ENCODE measurements at places on chromosomes 11 and 22.

DNA sequence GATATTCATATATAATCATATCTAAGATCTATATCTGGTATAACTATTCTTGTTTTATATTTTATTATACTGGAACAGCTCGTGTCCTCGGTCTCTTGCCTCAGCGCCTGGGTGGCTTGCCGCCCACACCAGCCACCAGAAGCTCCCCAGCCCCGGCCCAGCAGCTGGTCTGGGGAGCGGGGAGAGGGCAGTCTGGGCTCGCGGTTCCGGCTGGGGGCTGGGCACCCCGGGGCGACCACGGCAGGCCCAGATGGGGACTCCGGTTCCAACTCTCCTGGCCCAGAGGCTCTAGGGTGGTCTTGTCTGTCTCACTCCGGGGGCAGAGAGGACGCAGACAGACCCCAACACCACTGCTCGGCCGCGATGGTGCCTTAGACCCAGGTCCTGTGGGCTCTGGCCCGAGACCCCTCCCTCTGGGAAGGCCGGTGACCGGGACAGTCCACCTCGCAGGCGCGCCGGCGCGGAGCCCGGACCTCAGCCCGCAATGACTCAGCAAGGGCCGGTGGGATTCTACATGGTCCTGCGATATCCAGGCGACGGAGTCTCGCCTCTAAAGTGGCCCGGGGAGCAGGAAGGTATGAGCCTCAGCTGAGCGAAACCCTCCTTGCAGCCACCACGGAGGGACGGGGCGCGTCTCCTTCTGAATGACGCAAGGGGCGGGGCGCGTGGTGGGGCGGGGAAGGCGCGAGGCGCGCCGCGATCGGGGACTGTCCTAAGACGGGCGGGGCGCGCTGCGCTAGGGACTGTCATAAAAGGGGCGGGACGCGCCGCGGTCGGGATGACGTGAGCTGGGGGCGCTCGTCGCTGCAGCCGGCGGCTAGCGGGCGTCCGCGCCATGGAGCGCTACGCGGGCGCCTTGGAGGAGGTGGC is at the start of gene DGCR6:
Gene DGCR6 (plus strand): TSS at position 781 of the 870 bp plus-strand sequence. CDS start 55 bp downstream, at position 836.
- no peak for DNase-seq

- DNase-seq = no peak
These were observed 93.9 kb downstream of the DSCAML1 start for GRCh38 chr11:117702946-117703598.

DNA sequence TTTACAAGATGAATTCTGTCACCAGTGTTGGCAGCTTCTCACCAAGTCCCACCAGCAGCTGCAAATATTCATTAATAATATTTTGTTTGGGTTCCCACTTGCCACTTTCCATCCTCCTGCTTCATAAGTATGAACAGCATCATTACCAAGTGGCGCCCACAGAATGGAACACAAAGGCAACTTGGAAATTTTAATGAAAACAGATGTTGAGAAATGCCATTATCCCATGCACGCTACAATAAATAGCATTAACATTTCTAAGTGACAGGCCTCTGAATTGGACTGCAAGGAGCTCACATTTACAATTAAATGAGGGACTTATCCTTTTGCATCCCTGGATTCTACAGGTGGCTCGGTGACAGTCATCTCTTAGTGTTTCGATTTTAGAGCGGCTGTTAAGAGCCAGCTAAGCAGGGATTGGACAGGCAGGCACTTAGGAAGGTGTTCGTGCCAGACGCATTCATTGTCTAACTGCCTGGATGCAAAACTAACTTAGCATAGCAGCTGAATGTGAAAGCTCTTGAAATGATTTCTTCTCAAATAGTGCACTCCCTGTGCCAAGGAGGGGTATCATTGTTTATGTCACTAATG is 170.3 kb downstream of the KIRREL3 start:
- DNase-seq = no peak

GRCh38 chr22:33864723-33865130 is 55.5 kb downstream of the LARGE1 start:
- DNase-seq = no peak

- no peak for DNase-seq
These were observed 5.7 kb downstream of the AMPD3 start for GRCh38 chr11:10460611-10461275.

DNA sequence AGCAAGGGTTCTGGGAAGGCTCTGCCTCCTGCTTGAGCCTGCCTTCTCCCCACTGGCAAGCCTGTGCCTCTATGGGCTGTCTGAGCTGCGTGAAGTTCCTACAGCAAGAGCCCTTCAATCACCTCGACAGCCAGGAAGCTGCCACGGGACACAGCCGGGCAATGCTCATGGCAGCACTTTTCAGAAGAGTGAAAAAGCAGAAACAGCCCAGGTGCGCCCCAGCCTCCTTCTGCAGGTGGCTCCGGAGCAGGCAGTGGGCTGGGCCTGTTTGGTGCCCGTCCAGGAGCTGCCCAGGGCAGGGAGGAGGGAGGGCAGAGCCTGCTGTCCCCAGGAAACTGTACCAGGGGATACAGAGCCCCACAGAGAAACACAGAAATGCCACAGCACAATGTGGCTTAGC is 24.6 kb upstream of the COMT start:
- DNase-seq = no peak

DNA sequence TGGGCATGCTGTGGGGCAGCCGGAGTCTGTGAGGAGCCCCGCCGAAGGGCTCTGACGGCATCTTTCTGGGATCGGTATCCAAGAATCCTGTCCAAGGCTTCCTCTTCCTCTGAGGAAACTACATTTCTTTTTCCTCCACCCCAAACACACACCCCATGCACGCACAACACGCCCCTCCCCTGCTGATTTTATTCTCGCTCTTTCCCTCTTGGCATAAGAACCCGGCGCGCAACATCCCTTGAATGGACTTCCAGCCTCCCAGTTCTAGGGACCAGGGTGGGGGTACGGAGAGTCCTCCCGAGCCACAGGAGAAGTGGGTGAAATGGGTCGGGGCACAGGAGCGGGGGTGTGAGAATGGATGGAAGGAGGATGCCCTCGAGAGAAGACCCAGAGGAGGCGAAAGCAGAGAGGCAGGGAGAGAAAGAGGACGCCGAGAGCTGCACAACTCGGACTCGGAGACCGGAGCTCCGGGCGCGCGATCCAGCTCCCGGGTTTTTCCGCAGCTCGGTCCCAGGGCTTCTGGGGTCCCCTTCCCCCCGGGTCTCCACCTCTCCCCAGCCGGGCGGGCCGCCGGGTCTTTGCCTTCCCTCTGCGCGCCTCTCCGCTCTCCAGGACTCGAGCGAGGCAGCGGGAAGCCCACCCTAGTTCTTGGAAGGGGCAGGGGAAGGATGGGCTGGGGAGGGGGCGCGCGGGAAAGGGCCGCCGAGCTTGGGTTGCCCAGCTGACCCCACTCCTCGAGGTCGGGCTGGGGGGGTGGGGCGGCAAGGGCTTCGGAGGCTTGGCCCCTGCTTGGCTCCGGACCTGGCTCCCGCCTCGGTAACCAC is 1.5 kb upstream of the LARGE1 start:
- DNase-seq = no peak

DNA sequence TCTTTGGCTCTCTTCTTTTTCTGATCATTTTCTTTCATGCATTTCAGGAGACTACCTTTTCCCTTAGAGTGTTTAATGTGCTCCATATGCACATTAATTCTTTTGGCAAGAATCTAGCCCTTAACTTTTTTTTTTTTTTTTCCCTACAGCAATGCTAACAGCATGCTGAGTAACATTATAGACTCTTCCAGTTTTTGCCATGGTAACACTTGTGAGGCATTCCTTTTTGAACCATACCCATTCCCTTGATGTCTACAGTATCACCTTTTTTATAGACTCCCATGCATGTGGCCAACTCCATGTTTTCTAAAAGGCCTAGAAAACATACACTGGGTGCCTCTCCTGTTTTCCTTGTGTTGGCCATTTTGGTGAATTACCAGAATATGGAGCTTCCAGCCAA is 2.9 kb upstream of the MRPL17 start:
- DNase-seq = no peak

GRCh38 chr22:47337161-47337621 is 574.7 kb downstream of the TBC1D22A start:
- DNase-seq = no peak

DNA sequence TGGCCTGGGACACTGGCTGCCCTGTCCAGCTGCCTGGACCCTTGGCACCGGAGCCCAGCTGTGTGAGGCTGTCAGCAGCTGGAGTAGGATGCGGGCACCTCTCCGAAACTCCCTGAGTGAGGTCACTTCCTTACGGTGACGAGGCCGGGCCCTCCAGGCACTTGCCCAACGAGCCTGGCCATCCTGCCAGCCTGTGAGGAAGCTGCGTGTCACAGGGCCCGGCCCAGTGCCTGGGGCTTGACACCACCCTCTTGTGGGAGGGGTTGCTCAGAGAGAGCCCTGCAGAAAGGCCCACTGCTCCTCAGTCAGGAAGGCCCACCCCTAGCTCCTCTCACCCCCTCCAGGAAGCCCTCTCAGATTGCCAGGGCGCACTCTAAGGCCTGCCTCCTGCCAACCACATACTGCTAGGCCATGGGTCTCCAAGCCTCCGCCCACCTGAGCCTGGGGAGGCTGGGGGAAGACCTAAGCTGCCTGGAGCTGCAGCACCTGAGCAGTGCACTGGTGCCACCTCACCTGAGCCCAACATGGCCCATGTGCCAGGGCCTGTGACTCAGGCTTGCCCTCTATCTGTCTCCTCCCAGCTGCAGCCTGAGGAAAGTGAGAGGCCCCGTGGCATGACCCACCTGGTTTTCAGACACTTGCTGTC is 4.3 kb upstream of the PHLDA2 start:
- DNase-seq = no peak

GRCh38 chr11:2186669-2187279 is 15.2 kb upstream of the TH start:
- DNase-seq = no peak

GRCh38 chr11:1916986-1917522 is 2.4 kb upstream of the TNNT3 start:
- DNase-seq = no peak

- DNase-seq = no peak
These were observed 8.4 kb downstream of the FAM83F start for GRCh38 chr22:40002935-40003715.

DNA sequence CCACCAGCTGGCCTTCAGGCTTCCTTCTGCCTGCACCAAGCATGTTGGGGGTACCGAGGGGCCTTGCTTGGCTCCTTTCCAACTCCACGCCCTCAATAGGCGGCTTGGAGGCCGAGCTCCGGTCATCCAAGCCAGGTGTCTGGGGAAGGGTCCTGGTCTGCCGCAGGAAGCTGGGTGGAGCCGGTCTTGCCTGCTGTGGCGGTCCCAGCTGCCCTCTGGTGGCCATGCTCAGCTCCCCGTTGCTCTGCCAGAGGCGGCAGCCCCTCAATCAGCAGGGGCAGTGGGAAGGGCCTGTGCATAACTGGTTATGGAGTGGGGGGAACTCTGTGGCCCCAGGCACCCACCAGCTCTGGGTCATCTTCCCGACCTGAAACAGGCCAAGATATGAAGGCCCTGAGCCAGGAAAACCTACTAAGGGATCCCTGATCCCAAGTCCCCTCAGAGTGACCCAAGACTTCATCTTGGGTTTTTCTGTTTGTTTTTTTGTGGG is 3.2 kb downstream of the ARVCF start:
- DNase-seq = no peak

- DNase-seq = no peak
These were observed 6.5 kb upstream of the SPON1 start for GRCh38 chr11:13955971-13956421.

DNA sequence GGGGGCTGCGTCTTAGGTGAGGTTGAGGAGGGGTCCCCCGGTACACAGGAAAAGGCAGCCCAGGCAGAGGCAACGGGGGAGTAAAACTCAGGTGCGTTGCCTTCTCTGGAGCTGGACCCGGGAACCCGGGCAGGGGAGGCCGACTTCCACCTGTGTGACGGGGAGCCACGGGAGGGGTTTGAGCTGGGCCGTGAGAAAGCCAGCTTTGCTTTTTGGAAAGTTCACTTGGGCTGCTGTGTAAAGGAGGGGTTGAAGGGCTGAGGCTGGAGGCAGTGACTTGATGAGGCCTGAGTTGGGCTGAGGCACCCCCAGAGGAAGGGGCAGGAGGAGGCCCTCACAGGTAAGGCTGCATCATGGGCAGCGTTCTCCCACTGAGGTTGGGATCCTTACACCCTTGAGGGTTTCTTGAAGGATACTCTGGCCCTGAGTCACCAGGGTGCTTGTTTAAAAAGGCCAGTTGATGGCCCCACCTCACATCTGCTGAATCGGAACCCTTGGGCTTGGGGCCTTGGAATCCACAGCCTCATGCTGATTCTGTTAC is 47.2 kb downstream of the CHRDL2 start:
- DNase-seq = no peak

DNA sequence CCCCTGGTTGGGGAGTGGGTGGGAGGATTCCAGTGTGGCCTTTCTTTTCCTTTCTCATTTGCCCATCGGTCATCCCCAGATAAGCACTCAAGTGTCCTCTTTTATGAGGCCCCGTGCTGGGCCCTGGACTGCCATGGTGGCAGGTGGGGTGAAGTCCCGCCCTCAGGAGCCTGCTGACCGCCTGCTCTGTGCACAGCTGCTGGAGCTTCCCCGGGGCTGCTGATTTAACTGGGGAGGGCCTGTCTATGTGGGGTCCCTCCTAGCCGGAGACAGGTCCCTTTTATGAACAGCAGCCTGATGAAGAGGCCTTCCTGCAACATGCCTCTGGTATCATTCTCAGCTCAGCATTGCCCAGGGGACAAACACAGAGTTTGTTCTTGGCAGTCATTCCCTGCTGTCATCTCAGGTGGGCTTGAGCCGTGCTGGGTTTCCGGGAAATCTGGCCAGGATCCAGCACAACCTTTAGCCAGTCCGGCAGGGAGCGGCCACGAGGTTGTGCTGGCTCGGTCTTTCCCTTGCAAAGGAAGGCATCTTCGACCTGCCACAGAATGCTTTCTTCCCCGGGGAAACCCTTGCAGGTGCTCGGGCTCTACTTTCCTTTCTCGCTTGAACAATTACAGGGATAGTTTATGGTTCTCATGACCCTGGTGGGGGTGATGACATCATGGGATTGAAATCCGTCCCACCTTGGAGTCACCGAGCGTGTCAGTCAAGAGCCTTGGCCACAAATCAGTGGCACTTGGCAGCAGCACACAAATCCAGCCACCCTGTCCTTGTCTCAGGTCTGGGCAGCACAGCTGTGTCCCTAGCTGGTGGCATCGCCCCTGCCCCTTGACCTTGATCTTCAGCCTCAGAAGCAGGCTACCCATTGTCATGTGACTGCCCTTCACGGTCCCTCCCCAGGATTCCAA is 20.1 kb downstream of the ST14 start:
- DNase-seq = no peak

- DNase-seq = no peak
These were observed 401.6 kb downstream of the BRD1 start for GRCh38 chr22:49426098-49426497.

- DNase-seq = no peak
These were observed 2.8 kb downstream of the ALKBH8 start for GRCh38 chr11:107562647-107563208.

Measured in SIG-M5 (cell line).